ENCODE measurements at places on chromosomes 3 and 15.

GRCh38 chr3:11080492-11080891, 73.8 kb upstream of the HRH1 start:
- no peak for DNase-seq

- DNase-seq = no peak
Observed at GRCh38 chr3:179038216-179038898, 33.3 kb downstream of the ZMAT3 start.

DNA sequence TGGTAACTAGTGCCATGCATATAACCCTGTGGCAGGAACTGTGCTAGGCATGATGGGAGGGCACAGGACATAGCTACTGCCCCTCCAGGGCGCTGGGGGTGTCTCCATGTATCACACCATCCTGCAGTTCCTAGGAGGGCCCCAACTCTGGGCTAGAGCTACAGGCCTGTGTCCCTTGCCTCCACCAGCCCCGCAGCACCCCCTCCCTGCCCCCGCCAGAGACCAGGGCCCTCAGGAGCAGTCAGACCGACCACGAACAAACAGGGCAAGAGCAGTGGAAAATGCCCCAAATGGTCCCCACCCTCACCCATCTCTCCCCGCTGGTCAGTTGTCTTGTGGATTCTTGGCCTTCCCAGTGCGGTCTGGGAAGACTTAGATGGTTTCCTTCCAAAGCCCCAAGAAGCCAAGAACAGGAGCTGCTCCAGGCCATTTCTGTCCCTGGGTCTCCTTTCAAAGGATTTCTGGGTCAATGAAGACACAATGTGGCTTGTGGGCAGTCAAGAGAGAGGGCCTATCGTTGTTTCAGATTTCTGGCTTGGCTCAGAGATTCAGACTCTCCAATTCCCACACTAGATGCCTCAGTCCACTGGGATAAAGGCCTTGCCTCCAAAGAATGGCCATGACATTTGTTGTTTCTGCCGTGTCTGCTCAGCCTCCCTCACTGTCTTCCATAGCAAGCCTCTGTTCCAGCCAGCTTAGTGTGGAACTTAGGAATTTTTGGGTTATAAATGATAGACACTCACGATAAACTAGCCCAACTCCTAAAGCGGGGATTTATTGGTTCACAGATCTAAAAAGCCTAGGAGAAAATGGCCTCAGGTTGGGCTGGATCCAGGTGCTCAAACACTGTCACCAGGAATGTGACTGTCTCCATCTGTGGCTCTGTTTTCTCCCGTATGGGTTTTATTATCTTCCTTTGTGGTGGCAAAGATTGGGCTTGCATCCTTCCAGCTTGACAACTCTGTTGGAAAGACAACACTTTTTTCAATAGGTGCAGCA, 80.6 kb downstream of the LSM3 start:
- DNase-seq = no peak

DNA sequence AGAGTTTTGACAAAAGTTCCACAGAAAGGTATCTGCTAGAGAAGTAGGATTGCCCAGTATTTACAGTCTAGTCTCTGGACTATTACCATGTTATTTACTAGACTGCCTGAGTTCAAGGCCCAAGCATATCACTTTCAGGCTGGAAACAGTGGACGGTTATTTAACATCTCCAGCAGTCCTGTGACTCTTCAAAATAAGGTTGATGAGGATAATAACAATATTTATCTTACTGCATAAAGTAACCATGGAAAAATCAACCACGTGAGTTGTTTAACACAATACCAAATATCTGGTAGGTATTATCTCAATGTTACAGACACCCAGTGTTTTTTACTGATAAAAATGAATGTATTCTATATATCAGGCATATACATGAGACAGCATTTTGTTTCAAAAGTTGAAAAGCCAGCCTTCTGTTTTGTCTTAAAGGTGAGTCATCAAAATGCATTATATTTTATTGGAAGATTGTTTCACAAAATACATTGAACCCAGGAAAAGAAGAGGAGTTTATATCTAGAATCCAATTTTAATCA, 535.8 kb downstream of the TBL1XR1 start:
- DNase-seq = no peak

DNA sequence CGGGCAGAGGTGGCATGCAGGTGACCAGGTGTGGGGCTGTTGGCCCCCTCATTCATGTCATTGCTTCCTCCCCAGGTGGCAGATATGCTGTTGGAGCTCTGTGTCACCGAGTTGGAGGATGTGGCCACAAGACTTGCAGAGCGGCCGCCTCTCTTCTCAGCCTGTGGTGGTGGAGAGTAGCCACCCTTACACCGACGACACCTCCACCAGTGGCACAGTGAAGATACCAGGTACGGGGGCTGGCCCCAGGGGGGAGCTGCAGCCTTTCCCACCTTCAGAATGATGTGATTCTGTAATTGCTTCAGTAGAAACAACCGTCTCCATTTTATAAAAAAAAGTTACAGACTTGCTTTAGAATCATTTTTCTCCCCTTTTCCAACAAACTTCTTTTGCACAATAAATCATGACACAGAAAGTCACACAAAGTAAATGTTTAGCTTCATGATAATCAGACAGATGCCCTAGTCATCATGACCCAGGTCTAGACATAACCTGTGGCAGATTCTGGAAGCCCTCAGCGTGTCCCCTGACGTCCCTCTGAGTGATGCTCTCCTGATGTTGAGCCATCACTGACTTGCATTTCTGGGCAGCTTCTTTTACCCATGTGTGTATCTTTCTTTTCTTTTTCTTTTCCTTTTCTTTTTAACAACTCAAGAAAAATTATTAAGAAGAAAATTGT, 76.0 kb upstream of the FAN1 start:
- DNase-seq = no peak

DNA sequence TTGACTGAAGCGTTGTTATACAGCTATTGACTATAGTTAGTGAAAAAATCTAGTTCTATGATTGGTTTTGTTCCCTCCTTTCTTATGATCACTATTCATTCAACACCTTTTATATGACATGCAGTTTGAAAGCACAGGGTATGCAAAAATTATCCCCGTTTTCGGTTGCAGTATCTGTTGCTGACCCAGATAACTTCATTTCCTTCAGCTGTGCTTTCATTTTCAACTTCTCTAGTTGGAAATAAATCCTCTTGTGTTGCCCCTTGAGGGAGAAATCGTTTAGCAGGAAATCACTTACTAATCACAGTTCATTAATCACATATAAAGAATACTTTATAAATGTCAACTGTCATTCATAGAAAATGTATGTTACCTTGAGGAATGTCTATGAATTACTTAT, 55.1 kb downstream of the MBNL1 start:
- DNase-seq = no peak

GRCh38 chr3:180048840-180049239, 12.1 kb upstream of the PEX5L start:
- DNase-seq = no peak

GRCh38 chr3:23831517-23832394, 26.0 kb downstream of the UBE2E1 start:
- DNase-seq = no peak

- no peak for DNase-seq
Observed at GRCh38 chr3:128867200-128868125, 12.0 kb upstream of the ACAD9 start.

DNA sequence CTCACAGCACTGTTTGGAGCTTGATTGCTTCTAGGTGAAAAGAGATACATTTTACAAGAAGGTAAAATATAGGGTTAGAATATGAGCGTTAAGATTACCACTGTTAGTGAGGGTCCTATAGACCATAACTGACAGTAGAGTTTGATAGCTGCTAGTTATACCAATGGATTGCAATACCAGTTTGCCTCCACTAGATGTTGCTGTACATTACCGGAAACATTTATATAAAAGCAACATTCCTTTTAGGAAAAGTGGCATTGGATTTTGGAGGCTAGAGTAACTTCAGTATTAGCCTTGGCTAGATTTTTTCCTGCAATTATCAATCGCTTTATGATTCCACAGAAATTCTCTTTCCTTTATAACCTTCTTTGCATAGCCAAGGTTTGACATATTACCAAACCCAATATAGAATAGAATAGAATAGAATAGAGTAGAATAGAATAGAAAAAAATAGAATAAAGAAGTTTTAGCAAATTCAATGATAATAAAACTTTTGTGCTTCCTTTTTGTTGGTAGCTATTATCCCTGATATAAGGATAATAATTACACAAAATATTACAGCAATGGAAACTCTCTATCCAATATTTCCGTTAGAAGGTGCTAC, 1093.6 kb upstream of the ALCAM start:
- DNase-seq = no peak

DNA sequence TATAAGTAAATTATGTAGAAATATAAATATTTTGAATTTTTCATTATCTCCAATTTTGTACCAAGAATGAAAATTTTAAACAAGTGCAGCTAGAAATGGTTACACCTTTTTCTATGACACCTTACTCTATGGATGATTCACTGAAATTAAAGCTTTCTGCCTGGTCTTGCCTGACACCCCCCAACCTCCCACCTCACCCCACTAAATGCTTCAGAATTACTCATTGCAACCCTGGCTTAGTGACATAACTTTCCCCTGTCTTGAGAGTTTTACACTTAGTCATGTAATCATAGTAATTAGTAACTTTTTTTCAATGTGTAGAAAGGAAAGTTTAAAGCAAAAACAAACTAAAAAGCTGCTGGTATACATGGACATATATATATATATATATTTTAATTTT, 42.0 kb upstream of the MEIS2 start:
- no peak for DNase-seq

DNA sequence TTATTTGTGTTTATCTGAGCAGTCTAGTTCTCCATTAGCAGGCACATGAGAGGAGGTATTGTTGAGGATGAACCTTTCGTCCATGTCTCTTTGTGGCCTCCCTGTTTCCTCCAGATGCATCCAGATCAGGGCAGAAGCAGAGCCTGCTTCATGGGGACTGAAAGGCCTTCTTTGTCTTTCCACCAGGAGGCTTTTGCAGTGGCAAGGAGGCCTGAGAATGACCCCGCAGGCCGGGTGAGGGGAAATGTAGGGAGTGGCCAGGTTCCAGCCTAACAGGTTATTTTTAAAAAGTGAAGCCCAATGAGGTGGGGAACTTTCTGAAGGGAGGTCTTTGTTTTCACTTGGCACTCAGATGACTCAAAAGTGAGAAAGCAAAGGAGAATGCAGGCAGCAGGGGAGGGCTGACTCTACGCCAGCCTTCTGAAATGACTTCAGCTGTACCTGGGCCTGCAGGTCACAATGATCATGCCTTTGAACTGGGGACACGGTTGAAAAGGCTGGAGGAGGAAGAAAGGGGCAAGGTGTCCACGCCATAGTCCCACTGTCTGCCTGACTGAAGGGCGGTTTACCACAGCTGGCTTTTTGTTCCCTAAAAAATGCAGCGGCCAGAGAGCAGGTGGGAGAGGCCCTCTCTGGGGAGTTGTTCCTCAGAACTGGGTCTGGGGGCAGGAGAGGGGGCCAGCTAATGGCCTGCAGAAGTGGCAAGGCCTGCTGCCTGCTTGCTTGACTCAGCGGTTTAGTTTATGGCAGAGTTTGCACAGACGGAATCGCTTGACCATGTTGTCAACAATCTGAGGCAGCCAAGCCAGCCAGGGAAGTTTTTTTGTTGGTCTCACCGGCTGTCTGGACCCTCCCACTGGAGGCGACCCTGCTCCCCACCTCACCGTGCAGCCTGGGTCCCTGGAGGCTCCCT, 28.7 kb downstream of the CMTM7 start:
- peak; percentile 62 for DNase-seq

- DNase-seq = no peak
Observed at GRCh38 chr3:129838086-129838485, 55.4 kb downstream of the TMCC1 start.

GRCh38 chr15:59791755-59792154, 102.6 kb upstream of the BNIP2 start:
- no peak for DNase-seq

DNA sequence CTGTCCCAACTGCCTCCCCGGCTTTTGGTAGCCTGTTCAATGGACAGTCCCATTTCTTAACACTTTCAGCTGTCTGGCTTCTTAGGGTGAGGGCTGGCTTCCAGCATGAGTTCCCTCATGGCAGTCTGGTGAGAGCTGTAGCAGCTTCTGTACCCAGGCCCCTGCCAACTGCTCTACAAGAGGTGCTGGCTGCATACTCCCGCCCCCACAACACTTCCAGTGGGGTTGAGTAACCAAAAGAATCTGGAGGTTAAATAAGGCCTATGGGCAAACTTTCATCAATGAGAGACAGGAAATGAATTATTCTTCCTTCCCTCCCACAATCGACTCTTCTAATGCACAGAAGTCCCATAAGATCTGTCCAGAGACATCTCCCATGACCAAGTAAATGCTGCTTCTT, 145.0 kb downstream of the NEK10 start:
- DNase-seq = no peak

GRCh38 chr15:101657968-101658784, 6.0 kb upstream of the TM2D3 start:
- no peak for DNase-seq

All from activated CD4-positive, alpha-beta T cell treated with anti-CD3 and anti-CD28 coated beads for 48 hours (primary cell).